ENCODE measurements at places on chromosomes 1 and 21.

DNA sequence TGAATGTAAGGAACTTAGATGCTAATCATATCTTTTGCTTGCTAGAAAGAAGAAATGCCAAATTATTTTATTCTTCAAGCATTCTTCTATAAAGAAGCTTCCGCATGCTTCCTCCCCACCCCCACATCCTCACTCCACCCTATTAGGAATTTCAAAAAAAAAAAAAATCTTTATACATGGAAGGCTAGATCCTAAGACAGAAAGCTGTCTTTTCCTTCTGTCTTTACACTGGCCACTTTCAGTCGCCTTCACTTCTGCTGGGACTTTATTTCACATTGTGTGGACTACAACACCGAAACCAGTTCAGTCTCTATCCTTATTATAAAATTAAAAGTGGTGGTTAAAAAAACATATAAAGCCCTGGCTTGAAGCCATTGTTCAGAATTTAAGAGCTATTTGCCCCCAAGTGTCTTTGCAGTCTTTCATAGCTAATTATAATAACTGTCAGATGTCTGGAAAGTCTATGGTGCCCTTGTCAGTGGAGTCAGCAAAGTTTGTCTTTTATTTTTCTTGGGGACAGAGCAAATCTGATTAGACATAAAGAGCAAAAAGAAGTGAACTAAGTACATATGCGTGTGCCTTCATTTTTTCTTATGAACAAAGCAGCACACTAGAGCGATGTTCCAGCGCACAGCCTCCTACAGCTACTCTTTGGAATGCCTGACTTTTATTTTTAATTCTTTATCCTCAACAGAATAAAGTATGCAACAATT is 297.7 kb downstream of the PTPRC start:
- DNase-seq = no peak

- no peak for DNase-seq
Observed at GRCh38 chr1:47840393-47841190, 156.6 kb downstream of the TRABD2B start.

- DNase-seq = no peak
Observed at GRCh38 chr1:231534703-231535159, 6.3 kb downstream of the TSNAX start.

GRCh38 chr21:37503848-37504467 is 137.4 kb downstream of the DYRK1A start:
- no peak for DNase-seq

DNA sequence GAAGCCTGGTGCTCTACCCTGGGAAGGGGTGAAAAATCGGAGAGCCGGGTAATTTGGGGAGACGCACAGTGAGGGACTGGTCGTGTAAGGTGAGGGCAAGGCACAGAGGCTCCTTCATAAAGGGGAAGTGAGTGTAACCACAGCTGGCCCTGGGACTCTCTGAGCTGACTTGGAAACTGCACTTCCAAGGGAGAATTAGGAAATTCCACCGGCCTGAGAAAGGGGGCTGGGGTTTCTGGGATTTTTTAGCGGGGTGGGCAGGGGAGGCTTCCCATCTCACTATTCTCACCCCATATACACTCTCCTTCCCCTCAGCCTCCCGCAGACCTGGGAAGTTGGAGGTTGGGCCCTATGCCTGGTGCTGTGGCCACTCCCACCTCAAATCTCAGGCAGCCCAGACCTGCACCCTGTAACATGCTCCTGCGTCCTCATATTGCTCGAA is 88.3 kb upstream of the IPO9 start:
- DNase-seq = no peak

GRCh38 chr21:40845441-40845995 is 1.4 kb downstream of the DSCAM start:
- DNase-seq = no peak

DNA sequence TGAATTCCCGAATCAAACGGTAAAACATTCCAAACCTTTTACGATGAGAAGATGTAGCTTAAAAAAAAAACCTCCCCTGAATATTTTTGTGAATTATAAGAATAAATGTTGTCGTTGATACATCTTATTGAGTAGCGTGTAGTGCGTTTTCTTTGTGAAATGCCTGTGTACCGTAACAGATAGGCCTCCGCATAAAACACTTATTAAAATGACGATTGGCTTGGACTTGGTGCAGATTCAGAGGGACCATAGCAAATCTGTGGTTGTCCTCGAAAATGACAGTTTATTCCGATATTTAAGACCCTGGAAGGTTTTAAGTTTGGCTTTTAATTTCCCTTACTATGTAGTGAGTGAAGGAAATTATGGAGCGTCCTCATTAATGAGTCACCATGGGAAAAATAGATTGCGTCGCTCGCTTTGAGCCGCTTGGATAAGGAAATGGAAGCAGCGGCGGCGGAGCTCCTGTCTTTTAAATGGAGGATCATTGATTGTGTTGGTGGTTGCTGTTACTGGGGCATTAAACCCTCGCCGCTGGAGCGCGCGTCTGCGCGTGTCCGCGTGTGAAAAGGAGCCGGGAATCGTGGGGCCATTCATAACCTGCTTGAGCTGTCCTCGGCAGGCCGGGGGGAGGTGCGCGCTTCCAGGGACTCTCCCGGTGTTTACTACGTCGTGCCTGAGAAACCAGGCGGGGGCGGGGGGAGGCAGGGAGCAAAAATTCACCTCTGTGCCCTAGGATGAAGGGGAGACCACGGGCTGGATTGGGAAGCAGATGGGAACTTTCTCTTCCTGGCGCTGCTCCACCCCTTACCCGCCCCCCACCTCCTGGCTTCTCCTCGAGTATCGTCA is 1.6 kb downstream of the SPEN start:
- DNase-seq = no peak

GRCh38 chr1:117433943-117434342 is 66.7 kb downstream of the MAN1A2 start:
- no peak for DNase-seq

GRCh38 chr1:30783256-30783915 is 25.8 kb upstream of the LAPTM5 start:
- DNase-seq = no peak

- peak; percentile 6 for DNase-seq
Observed at GRCh38 chr1:74652711-74653139, 20.9 kb downstream of the ERICH3 start.

DNA sequence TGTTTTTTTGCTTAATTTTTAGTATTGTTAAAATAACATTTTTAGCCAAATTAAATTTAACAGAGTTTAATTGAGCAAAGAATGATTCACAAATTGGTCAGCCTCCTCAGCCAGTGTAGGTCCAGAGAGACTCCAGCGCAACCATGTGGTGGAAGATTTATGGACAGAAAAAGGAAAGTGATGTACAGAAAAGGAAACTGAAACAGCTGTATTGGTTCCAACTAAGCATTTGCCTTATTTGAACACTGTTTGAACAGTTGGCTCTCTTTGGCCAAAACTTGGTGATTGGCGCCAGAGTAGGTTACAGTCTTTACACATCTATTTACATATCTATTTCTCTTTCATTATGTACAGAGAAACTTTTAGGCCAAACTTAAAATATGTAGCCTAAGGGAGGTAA is 19.4 kb downstream of the RPS6KC1 start:
- no peak for DNase-seq

DNA sequence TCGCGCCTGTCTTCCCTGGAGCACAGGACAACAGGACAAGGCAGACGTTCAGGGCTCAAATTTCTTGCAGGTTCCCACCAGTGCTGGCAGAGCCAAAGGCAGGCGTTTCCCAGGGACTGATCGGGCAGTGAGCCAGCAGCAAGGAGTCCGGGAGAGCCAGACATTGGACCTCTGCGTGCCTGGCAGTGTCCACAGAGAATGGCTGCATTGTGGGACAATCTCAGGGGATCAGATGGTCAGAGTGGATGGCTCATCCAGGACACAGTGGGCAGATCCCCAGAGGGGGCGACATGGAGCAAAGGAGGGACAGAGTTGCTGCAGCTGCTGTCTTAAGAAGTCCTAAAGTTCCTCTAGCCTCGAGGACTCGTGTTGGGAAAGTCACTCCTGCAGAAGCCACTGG is 4.6 kb downstream of the TMEM63A start:
- no peak for DNase-seq
